ENCODE measurements at places on chromosomes 4 and X.

GRCh38 chr4:48228949-48229348, 40.7 kb downstream of the TEC start:
- DNase-seq, result peak; percentile 87

DNA sequence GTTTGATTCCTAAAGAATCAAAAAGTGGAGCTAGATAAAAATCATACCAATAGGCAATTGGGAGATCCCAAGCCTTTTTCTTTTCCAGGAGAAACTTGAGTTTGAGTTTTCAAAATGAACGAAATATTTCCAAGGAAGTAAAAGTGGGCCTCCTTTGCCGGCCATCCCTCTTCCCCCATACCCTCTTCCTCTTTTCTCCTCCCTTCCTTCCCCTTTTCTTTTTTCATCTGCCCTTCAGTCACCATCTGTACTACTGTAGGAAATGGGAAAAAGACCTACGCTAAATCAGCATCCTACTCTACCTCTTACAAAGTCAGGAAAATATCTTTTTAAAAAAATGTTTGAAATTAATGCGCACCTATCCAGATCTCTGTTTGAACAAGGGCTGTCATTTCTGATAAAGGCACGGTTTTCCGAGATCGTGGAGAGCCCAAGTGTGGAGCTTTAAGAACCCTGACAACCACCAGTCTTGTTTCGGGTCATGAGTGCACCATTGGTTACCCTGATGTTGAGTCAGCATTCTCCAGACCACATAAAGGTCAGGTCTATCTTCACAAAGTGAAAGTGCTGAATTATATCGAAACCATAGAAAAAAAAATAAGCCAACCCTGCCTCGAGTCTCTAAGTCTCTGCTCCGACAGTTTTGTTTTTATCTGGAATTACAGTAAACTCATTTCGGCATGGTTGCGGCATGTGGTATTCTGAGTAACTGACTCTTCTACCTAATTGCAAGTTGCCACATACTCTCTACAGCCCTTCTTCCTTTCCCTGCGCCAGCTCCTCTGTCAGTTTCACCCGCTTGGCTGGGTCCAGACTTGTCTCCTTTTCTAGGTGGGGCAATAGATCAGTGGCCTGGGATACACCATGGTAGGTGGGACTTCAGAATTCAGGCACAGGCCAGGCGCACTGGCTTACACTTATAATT, 140.2 kb upstream of the KLF3 start:
- peak; percentile 1 for DNase-seq

GRCh38 chr4:17317526-17317925, 194.4 kb downstream of the QDPR start:
- no peak for DNase-seq

DNA sequence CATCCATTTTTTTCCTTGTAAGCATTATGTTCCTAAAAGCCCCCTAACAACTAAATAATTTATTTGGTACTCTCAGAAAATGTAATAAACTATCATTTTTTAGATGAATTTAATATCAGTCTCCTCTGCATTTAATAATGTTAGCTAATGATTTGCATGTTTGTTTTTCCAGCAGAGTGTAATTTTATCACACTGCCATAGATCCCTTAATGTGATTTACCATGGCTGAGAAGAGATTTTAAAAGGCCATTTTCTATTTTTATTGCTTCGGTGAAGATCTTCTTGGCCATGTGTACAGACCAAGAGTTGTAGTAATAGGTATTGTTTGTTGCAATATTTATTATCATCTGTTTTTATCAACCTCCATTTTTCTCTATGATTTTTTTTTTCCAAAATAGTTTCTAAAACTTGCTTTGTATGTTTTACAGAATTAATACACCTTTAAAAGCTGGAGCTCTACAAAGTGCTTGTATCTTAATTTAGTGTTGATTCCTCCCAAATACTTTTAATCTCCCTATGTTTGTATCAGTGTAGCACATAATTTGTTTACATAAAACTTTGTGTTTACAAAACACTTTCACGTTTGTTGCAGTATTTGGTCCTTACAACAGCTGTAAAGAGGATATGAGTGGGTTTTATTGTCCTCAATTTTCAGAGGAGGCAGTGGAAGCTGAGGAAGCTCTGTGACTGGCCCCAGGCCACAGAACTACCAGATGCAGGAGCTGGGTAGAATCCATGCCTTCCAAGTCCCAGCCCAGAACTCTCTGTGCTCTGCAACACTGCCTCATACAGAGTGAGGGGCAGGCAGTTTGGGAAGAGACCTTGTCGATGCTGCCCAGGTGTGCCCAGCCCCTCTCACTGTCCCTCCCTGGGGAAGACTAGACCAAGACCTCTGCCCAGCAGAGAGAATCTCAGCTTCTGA, 58.1 kb downstream of the FAM114A1 start:
- DNase-seq, result no peak

- DNase-seq, result no peak
Observed at GRCh38 chrX:112266136-112266535, 183.6 kb upstream of the TRPC5 start.

GRCh38 chrX:10119399-10119990, 37.3 kb upstream of the CLCN4 start:
- DNase-seq, result peak; percentile 73

DNA sequence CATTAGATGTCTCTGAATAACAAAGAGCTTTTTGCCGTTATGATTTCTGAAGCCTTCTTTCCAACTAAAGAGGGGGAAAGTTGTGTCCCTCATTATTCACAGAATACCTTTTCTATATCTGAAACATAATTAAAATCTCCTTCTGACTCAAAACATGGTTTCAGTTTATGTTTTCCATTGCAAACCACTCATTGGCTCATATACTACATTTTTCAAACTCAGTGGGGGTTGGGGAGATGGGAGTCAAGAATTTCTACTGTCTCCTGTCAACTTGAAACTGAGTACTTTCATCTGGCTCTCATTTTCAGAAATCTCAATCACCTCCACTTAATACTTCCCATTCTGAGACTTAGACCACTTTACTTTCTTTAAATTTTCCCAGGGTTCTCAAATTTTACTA, 1839.5 kb upstream of the PCDH10 start:
- DNase-seq, result no peak

- DNase-seq, result peak; percentile 24
Observed at GRCh38 chr4:154506253-154506652, 14.7 kb upstream of the DCHS2 start.

- DNase-seq, result no peak
Observed at GRCh38 chr4:110033355-110034025, 120.8 kb downstream of the EGF start.

DNA sequence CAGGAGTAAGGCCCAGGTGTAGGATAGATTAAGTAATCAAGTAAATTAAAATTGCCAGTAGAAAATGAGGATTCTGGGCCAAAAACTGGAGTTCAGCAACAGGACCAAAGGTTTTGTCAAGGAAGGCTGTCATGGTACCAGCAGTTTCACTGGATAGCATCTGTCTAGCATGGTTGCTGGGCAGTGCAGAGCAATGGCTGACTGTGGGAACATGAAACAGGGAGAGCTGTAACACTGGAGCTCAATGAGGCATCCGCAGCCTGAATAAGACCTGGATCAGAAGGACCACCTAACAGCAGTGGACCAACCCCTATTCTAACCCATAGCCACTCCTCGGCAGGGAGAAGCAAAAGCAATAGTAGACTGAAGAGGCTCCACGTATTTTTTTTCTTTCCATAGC, 132.4 kb downstream of the ATOH1 start:
- DNase-seq, result no peak

DNA sequence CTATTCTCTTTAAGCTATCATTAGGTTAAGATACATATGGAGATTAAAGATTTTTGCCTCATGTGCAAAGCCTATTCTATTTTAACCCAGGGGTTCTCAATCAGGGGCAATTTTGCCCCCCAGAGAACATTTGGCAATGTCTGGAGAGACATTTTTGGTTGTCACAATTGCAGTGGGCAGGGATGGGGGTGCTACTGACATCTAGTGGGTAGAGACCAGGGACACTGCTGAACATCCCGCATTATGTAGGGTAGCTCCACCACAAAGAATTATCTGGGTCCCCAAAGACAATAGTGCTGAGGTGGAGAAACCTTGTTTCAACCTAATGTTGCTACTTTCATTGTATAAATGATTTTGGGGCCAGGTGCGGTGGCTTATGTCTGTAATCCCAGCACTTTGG, 13.2 kb upstream of the CA5B start:
- no peak for DNase-seq

GRCh38 chr4:85772470-85772869, 297.5 kb downstream of the ARHGAP24 start:
- no peak for DNase-seq

DNA sequence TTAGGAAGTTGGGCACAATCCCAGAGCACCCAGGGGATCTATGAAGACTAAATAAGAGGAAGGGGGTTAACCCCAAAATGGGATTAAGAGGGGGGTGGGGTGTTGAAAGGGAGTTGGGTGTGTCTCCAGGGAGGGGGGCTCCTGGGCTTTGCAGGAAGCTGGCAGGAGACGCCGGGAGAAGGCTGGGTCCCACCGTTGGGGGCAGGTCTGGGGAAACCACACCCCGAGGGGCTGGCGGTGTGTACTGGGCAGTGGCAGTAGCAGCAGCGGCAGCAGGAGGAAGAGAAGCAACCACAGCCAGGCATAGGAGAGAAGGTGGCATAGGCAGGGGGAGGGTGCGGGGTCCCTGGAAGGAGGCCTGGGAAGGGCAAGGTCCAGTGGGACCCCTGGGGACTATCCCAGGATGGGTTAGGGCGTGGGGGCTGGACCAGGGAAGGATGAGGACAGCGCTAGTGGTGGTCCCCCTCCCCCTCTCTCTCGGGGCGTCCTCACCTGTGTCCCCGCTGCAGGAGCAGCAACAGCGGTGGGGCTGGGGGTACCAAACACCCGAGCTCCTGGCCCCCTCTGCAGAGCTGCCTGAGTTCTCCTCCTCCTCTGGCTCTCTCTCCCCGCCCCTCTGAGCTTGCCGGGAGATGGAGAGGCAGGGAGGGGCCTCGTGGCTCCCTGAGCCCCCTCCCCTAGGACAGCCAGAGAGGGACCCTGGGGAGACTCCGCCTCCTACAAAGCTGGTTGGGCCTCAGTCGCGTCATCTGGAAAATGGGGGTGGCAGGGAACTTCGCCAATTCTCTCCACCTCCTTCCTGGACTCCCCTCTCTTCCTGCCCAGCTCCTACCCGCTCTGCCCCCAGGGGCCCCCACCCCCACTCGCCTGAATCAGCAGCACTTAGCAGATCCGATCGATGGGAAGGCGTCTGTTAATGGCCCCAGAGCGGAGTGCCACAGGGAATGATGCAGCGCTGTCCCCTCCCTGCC, at the start of gene KCND1:
KCND1 (minus strand) TSS at position 596 of the 971 bp plus-strand sequence. CDS start 1,573 bp downstream, outside the sequence.
- DNase-seq, result no peak

GRCh38 chrX:46737462-46737861, 21.5 kb downstream of the SLC9A7 start:
- DNase-seq, result peak; percentile 82

GRCh38 chr4:5711479-5712184, 631 bp downstream of the EVC start:
- DNase-seq, result peak; percentile 43

DNA sequence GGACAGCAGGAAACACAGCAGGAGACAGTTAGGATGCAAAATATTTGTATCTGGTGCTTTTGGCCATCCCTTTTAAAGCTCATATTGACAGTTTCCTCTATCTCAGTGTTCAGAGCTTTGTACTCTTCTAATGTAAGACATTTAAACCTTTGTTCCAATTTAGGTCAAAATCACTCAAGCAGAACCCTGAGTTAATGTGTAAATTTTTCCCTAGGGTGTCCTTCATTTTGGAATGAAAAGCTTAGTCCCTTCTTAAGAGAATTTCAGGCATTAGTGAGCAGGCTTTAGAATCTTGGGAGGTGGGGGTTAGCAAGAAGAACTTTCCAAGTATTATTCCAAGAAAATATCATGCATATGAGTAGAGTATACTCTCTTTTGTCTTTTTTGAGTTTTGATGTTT, 188.7 kb downstream of the GBA3 start:
- no peak for DNase-seq

DNA sequence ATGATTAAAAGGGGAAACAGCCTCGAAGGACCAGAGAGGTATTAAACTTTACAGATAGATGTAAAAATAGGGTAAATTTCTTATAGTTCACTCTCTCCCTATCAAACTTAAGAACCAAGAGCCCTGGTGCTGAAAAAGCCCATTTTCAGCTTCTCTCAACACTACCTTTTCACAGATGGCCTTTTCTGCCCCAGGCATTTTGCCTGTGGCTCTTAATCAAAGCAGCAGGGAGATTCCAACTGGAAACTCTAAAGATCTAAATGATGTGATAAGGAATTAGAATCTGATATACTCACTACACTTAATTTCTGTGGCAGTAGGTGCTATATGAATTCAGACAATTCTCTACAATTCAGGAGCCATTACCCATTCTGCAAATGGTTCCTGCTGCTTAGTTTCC, 60.0 kb downstream of the AMMECR1 start:
- DNase-seq, result no peak

- no peak for DNase-seq
Observed at GRCh38 chr4:104163820-104164219, 330.9 kb downstream of the CXXC4 start.

GRCh38 chrX:1483843-1484637, 31.3 kb upstream of the ASMTL start:
- no peak for DNase-seq

- DNase-seq, result no peak
Observed at GRCh38 chr4:76968937-76969336, 19.4 kb downstream of the SEPTIN11 start.

- DNase-seq, result no peak
Observed at GRCh38 chr4:42341518-42342026, 55.7 kb upstream of the SHISA3 start.

GRCh38 chr4:74328501-74328900, 20.2 kb downstream of the EPGN start:
- no peak for DNase-seq

All from amniotic epithelial cell (primary cell).